HT1080 (cell line): ENCODE measurements at places on chromosomes 2 and 18. TPM values are rescaled to one million over a fixed set of nuclear protein-coding genes. Genes with fewer than 3 reads are reported as not detected.

DNA sequence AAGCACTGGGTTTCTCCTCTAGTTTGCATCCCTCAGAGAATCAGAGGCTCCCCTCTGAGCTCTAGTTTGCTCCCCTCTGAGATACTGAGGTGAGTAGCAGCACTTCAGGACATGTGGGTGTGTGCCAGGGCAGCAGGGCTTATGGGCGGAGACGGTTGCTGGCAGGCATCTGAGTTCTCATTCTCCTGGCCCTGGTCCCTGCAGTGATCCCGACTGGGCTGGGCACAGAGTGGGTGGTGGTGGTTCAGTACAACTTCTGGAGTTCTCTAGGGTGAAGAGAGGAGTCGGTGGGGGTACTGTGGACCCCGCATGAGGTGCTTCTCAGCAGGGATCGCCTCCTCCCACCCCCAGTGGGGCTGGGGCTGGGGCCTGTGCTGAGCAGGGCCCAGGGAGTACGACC, 47.9 kb downstream of the BOLA3 start:
- no peak for DNase-seq

- no peak for DNase-seq
Observed at GRCh38 chr2:199994371-199994770, 39.0 kb downstream of the MAIP1 start.

GRCh38 chr2:157894694-157895435, 18.7 kb upstream of the ACVR1 start:
- DNase-seq = peak; percentile 14

Gene MYO5B
- total RNA-seq = 12.8 and 16.2 TPM in 2 replicates
